ENCODE measurements at places on chromosomes 3 and 15.

- no peak for DNase-seq
These were observed 7.8 kb upstream of the GPR171 start for GRCh38 chr3:151210676-151211381.

GRCh38 chr15:39685999-39686613 is 96.5 kb downstream of the FSIP1 start:
- DNase-seq, result peak; percentile 40

DNA sequence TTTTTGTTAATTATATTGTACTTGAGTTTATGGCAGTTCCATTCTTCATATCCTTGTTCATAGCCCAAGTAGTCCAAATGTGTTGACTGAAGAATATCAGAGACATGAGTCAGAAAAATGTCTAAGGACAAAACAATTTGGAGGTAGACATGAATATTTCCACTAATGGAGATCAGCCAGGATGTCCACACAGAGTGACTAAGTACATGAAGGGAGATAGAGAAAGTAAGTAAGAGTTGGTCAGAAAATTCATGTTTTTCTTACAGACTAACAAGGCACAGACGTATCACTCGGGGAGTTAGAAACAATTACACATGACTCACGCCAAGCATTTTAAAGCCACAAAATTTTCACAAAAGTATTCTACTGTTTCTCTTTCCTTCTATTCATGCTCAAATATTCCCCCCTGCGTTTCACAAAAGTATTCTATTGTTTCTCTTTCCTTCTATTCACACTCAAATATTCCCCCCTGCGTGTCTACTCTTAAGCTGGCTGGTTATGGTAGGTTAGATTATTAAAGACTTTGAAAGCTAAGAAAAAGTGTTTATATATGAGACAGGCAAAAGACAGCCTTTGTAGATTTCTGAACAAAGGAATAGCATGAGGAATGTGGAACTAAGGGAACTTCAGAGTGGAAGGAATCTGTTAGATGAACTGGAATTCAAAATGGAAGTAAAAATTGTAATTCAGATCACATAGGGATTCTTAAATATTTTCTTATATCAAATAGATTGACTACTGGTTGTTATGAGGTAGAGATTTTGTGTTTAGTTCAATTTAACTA is 648.7 kb upstream of the CCDC54 start:
- DNase-seq, result peak; percentile 95

- DNase-seq, result no peak
These were observed 235.9 kb downstream of the LPP start for GRCh38 chr3:188389711-188390342.

- DNase-seq, result no peak
These were observed 327.6 kb downstream of the ARRDC4 start for GRCh38 chr15:98288091-98288590.

GRCh38 chr3:64561325-64561843 is 126.4 kb downstream of the ADAMTS9 start:
- no peak for DNase-seq

DNA sequence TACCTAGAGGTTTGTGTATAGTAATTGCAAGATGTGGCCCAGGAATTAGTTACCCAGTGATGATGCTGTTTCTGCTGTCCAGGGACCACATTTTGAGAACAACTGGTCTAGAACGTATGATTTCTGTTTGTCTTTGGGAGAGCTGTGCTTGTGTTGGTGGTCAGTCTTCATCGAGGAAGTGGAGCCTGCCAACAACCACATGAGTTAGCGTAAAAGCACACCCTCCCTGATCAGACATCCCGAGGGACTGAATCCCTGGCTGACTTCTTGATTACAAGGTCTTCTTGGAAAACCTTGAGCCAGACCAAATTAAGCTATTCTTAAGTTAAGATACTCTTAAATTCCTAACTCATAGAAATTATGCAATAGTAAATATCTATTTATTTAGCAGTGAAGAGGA is 81.7 kb upstream of the ZPLD1 start:
- DNase-seq, result no peak

- DNase-seq, result no peak
These were observed 835.7 kb downstream of the OTOL1 start for GRCh38 chr3:162332344-162332743.

- DNase-seq, result no peak
These were observed 59.8 kb downstream of the ZNF860 start for GRCh38 chr3:32041316-32041715.

GRCh38 chr3:170257145-170257544 is 34.9 kb downstream of the PRKCI start:
- no peak for DNase-seq
